ENCODE measurements at places on chromosomes 6 and 20. TPM values are rescaled to one million over a fixed set of nuclear protein-coding genes. Genes with fewer than 3 reads are reported as not detected.

DNA sequence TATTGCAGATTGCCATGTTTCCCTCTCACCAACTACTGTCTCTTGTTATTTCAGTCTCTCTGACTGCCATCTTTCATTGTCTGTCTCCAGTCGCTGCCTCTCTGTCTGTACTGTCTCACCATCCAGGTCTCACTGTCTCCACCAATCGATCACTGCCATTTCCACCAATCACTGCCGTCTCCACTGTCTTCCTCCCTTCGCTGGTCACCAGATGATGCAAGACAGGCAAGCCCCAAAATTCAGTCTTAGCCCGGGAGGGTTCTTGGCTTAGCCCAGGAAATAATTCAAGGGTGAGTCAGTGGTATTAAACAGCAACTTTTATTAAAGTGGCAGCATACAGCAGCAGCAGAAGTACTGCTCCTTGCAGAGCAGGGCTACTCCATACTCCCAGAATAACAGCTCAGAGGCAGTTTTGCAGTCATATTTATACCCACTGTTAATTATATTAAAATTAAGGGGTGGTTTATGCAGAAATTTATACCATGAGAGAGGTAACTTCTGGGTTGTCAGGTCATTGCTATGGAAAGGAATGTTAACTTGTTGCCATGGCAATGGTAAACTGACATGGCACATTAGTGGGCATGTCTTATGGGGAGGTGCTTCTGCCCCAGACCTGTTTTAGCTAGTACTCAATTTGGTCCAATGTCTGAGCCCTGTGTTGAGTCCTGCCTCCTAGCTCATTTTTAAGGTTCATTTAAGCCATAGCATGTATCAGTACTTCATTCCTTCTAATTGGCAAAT, 23.0 kb upstream of the ECHDC1 start:
- no peaks in the 10 kb centered on the region for H3K36me3 ChIP-seq
- no peak for DNase-seq
- H3K27ac ChIP-seq = no peak overlapping the region
- H3K4me1 ChIP-seq = no peaks in the 10 kb centered on the region

DNA sequence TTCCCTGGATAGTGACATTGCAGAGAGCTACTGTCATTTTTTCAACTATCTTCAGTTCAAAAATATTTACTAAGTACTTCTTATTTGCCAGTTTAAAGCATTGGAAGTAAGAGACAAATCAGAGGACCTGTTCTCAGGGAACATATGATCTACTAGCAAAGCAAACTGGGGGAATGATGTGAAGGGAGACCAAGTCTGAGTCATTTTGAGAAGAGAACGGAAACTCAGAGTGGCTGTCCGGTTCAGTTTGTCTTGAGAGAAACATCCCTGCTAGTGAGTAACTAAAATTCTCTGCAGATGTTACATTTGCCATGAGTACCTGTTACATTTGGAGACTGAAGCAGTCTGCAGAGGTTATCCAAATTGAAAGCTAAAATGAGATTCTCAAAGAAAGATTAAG, 118.3 kb downstream of the KCNQ5 start:
- H3K36me3 ChIP-seq = no peaks in the 10 kb centered on the region
- no peaks in the 10 kb centered on the region for H3K27me3 ChIP-seq
- H3K4me1 ChIP-seq = no peaks in the 10 kb centered on the region
- no peak overlapping the region for H3K4me3 ChIP-seq
- no peak for DNase-seq

HRH3 gene
- total RNA-seq = not detected

SOD2 gene
- total RNA-seq = 792 TPM

DNA sequence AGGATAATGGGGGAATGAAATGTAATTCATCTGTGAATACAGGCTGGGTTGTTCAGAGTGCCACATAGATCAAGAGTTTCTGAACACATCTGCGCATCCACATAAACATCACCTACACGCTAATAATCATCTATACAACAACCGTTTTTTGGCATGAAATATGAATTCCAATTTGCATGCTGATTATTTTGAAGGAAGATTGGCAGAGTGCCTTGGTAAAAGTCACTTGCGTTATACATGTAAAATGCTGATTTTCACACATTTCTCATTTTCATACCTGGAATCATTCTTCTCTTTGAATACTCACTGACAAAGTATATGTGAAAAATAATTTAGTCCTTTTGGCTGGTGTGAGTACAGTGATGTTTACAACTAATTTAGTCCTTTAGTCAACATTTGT, 17.7 kb downstream of the COL9A1 start:
- H3K36me3 ChIP-seq = no peaks in the 10 kb centered on the region
- no peaks in the 10 kb centered on the region for H3K4me1 ChIP-seq
- H3K27ac ChIP-seq = no peak overlapping the region
- H3K4me3 ChIP-seq = no peak overlapping the region
- DNase-seq = no peak

DNA sequence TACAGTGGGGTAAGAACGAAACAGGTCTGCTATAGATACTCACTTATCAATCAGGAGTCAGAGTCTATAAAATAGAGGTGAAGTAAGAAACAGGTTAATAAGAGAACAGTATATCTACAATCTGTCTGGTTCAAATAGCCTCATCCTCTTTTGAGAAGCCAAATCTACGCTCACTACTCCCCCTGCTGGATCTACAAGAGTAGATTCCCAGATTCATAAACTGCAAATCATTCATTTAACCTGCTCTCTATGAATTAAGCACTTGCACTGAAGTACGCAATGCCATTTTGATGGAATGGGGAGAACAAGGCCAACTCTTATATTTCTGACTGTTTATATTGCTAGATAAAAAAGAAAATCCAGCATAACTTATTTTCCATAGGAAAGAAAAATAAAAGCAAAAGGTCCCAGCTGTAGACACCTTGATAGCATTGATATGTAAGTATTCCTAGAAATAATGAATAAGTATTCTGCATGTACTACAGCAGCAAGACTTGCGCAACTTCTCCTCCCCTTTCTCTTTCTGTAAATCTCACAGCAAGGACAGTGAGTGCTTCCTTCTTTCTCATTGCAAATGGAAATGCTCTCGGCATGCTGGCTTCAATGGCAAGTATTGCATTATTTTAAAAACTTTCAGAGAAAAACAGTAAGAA, 92.3 kb downstream of the RFX6 start:
- H3K27ac ChIP-seq = no peak overlapping the region
- DNase-seq = no peak
- no peaks in the 10 kb centered on the region for H3K36me3 ChIP-seq
- no peaks in the 10 kb centered on the region for H3K4me1 ChIP-seq
- no peaks in the 10 kb centered on the region for H3K27me3 ChIP-seq

GRCh38 chr6:147382945-147383554, 125.4 kb upstream of the SAMD5 start:
- no peaks in the 10 kb centered on the region for H3K4me1 ChIP-seq
- H3K27me3 ChIP-seq = no peaks in the 10 kb centered on the region
- no peak overlapping the region for H3K27ac ChIP-seq
- no peak for DNase-seq
- no peak overlapping the region for H3K4me3 ChIP-seq
- H3K36me3 ChIP-seq = no peaks in the 10 kb centered on the region

DNA sequence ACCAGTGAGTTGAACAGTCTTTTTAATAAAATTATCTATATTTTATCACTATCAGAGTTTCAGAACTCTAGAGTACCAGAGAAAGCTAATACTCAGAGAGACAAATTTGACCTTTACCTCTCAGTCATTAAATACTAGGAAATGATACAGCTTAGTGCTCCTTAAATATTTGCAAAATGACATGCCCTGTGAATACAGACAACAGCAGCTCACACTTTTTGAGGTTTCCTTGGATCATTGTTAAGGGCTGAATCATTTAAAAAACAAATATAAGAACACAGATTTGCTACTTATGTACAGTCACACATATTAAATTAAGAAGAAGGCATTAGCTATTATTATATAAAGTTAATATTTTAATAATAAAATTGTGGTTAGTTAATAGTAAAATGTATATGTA, 1158.7 kb upstream of the EYS start:
- no peaks in the 10 kb centered on the region for H3K36me3 ChIP-seq
- H3K4me3 ChIP-seq = no peak overlapping the region
- no peak overlapping the region for H3K27ac ChIP-seq
- H3K4me1 ChIP-seq = no peaks in the 10 kb centered on the region

EMILIN3 gene
- 0.06 TPM for total RNA-seq

GRCh38 chr6:168027521-168027920, 30.1 kb downstream of the KIF25 start:
- H3K36me3 ChIP-seq = no peaks in the 10 kb centered on the region
- H3K27ac ChIP-seq = no peak overlapping the region
- H3K27me3 ChIP-seq = no peaks in the 10 kb centered on the region

- DNase-seq = no peak
- H3K27ac ChIP-seq = no peak overlapping the region
- no peaks in the 10 kb centered on the region for H3K36me3 ChIP-seq
- H3K27me3 ChIP-seq = no peaks in the 10 kb centered on the region
- H3K4me3 ChIP-seq = no peak overlapping the region
- no peaks in the 10 kb centered on the region for H3K4me1 ChIP-seq
These were observed 21.8 kb upstream of the MYO6 start for GRCh38 chr6:75727206-75727605.

DNA sequence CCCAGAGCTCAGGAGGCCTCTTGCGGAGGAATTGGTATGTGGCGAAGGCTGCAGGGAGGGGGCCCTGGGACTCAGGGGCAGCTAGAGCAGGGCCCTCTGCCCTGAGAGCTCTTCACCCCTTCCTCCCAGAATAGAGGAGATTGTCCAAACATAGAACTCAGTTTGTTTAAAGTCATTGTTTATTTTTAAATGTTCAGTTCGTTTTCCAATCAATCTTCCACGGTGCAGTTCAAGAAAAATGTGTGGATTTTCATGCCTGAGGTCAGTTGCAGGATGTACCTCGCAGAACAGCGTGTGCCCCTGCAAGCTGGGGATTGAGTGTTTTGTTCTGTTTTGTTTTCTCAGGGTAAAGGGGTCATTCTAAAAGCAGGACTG, 37.2 kb downstream of the MGME1 start:
- H3K27ac ChIP-seq = no peak overlapping the region
- DNase-seq = no peak
- no peaks in the 10 kb centered on the region for H3K4me1 ChIP-seq
- no peaks in the 10 kb centered on the region for H3K27me3 ChIP-seq

SFTA2 gene
- 0.83 TPM for total RNA-seq

- H3K27ac ChIP-seq = no peak overlapping the region
- no peaks in the 10 kb centered on the region for H3K4me1 ChIP-seq
- H3K4me3 ChIP-seq = no peak overlapping the region
- no peaks in the 10 kb centered on the region for H3K36me3 ChIP-seq
These were observed 57.5 kb downstream of the CDH22 start for GRCh38 chr20:46250772-46251171.

GRCh38 chr20:5090191-5090590, 29.6 kb downstream of the PCNA start:
- H3K4me1 ChIP-seq = no peaks in the 10 kb centered on the region
- no peaks in the 10 kb centered on the region for H3K36me3 ChIP-seq
- H3K4me3 ChIP-seq = no peak overlapping the region
- DNase-seq = no peak
- H3K27ac ChIP-seq = peak overlapping the region; percentile 58

DHX35 gene
- total RNA-seq = 5.1 TPM

- H3K4me3 ChIP-seq = no peak overlapping the region
- H3K36me3 ChIP-seq = no peaks in the 10 kb centered on the region
- H3K27ac ChIP-seq = no peak overlapping the region
- H3K27me3 ChIP-seq = no peaks in the 10 kb centered on the region
- peaks cover 5% of the 10 kb centered on the region for H3K4me1 ChIP-seq
These were observed 4.6 kb downstream of the SGK2 start for GRCh38 chr20:43563429-43563828.

- peaks cover 4% of the 10 kb centered on the region for H3K4me1 ChIP-seq
- no peak overlapping the region for H3K27ac ChIP-seq
- H3K4me3 ChIP-seq = no peak overlapping the region
- no peaks in the 10 kb centered on the region for H3K27me3 ChIP-seq
- no peaks in the 10 kb centered on the region for H3K36me3 ChIP-seq
These were observed 144.6 kb downstream of the UST start for GRCh38 chr6:148891405-148891783.

DNA sequence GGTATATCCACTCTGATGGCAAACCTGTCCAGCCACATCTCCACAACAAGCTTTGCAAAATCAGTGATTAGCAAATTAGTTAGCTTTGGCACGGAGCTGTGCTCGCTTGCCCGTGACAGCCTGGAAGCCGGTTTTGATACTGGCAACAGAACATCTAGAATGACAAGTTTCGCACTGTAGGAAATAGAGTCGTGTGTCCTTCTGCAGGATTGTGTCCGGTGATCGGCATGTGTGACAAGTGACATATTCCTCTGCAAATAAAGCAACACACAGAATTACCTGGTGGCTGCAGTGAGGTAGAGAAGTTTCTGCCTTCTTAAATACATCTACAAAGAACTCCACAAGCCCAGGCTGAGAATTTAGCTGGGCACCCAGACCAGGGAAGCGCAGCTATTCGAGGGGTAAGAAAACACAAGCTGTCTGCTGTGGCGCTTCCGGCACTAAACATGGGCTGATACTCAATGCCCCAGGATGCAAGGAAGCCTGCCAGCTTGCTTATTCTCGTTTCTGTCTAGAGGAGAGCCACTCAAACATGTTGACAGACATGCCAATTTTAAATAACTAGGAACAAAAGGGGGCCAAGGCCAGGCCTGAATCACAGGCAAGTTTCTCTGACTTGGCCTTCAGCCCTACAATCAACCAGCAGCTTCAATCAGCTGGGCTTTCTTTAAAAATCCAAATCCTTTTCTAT, 22.2 kb downstream of the EIF2S2 start:
- H3K27ac ChIP-seq = no peak overlapping the region
- no peaks in the 10 kb centered on the region for H3K27me3 ChIP-seq
- no peaks in the 10 kb centered on the region for H3K4me1 ChIP-seq
- DNase-seq = no peak
- H3K4me3 ChIP-seq = no peak overlapping the region

GRCh38 chr20:51156041-51156982, 133.4 kb upstream of the KCNG1 start:
- H3K36me3 ChIP-seq = no peaks in the 10 kb centered on the region
- DNase-seq = no peak
- no peaks in the 10 kb centered on the region for H3K27me3 ChIP-seq
- H3K4me3 ChIP-seq = no peak overlapping the region
- H3K27ac ChIP-seq = no peak overlapping the region

DNA sequence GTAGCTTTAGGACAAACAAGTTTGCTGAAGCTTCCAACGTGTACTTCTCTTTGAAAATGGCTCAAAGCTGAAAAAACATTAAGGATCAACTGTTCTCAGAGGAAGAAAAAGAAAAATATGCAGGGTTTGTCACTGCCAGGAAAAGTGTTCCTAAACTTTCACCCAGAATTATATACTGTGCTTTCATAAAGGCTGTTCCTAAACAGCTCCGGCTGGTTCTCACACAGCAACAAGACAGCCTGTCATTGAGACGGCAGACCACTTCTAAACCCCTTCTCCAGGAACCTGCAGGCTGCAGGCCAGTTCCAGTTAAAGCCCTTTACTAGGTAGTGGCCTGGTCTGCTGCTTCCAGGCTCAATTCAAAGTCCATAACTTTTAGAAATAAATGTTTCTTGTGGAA, 97.4 kb upstream of the SOX4 start:
- no peaks in the 10 kb centered on the region for H3K27me3 ChIP-seq
- peaks cover 8% of the 10 kb centered on the region for H3K4me1 ChIP-seq
- no peak for DNase-seq
- H3K4me3 ChIP-seq = no peak overlapping the region
- no peaks in the 10 kb centered on the region for H3K36me3 ChIP-seq

All from pancreas (tissue), 10 donors.